Pancreas (tissue), 10 donors: ENCODE measurements at places on chromosomes 3 and 15. TPM values are rescaled to one million over a fixed set of nuclear protein-coding genes. Genes with fewer than 3 reads are reported as not detected.

- H3K27ac ChIP-seq, result no peak overlapping the region
- H3K36me3 ChIP-seq, result no peaks in the 10 kb centered on the region
- peaks cover 3% of the 10 kb centered on the region for H3K4me1 ChIP-seq
- DNase-seq, result no peak
These were observed 62.9 kb upstream of the ZBTB38 start for GRCh38 chr3:141305436-141305835.

The C3orf85 gene
- polyA plus RNA-seq, result not detected

The SAMMSON gene
- not detected for polyA plus RNA-seq

The UBAP1L gene
- polyA plus RNA-seq, result 7.9 TPM

The SNTN gene
- not detected for polyA plus RNA-seq
